KBM-7 (cell line): ENCODE measurements at places on chromosomes 12 and 14.
A peak's percentile ranks its signal among the peaks of the same experiment; 100 is the strongest.

DNA sequence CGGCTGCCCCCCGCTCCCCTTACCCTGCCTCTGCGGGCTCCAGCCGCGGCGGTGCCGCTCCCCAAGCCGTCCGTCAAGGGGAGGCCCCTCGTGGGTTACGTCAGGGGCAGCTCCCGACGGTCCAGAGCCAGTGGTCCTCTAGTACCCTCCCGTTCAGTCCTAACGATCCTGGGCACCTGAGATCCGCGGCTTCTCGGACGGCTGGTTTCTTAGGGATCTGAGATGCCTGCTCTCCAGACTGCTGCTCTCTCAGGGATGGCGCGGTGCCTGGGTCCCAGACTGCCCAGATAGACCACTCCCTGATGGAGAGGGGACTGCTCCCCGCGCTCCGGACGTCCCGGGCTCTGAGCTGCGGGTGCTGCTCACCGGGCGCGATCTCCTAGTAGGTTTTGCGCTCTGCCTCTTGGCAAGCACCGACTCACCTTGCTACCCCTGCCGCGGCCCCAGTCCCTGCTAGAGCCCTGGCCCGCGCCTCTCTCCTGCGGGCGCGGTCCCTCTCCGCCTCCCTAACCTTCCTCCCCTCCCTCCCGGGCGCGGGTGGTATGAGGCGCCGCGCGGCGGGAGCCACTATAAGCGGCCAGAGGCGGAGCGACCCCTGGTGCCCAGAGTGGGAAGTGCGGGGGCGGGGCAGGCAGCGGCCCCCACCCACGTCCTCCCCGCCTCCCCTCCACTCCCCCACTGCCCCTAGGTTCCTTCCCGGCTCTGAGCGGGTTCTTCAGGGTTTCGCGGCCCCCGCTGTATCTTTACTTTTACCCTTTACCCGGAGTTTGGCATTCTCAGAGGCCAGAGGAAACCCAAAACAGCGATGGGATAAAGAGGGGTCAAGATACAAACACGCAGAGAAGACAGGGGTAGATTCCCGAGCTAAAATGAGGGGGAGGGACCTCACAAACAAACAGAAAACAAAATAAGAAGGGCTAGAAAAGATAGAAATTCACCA is at the start of gene C1QL4:
C1QL4 (minus strand) TSS at position 544 of the 940 bp plus-strand sequence. CDS start 711 bp downstream, outside the sequence.
- DNase-seq: peak; percentile 94

GRCh38 chr12:110862329-110862728 is 15.5 kb downstream of the CCDC63 start:
- DNase-seq: no peak

DNA sequence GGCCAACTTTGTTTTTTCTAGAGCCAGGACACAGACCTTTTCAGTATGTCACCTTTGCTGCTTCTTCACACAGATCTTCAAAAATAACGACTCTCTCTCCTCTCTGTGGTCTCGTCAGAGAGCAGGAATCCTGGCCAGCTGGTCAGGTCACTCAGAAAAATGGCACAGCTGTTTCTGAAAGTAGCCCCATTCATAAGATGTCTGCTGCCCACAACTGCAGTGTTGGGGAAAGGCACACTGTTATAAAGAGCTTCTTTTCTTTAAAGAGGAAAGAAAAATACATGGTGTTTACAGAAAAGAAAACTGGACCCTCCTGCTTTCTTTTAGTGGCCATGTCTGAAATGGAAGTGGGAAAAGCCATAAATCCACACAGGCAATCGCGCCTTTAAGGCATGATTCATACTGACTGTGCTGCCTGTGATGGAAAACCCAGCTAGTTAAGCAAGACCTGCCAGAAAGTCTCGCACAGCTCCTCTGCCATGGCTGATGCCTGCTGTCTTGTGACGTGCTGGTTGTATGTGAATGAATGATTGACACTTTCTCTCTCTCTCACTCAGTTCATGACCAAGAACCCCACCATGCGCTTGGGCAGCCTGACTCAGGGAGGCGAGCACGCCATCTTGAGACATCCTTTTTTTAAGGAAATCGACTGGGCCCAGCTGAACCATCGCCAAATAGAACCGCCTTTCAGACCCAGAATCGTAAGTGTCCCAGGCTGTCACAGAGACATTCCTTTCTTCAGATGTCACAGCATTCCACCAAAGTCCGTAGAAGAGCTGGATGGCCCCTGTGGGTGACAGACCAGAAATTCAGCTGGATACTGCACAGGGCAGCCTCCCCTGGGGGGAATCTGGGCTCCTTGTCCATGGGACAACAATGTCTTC is 147.9 kb upstream of the HIF1A start:
- DNase-seq: no peak

- DNase-seq: no peak
These were observed 229.2 kb upstream of the GARIN6 start for GRCh38 chr12:99418379-99418778.

GRCh38 chr12:131559517-131560516 is 151.1 kb upstream of the SFSWAP start:
- DNase-seq: no peak

DNA sequence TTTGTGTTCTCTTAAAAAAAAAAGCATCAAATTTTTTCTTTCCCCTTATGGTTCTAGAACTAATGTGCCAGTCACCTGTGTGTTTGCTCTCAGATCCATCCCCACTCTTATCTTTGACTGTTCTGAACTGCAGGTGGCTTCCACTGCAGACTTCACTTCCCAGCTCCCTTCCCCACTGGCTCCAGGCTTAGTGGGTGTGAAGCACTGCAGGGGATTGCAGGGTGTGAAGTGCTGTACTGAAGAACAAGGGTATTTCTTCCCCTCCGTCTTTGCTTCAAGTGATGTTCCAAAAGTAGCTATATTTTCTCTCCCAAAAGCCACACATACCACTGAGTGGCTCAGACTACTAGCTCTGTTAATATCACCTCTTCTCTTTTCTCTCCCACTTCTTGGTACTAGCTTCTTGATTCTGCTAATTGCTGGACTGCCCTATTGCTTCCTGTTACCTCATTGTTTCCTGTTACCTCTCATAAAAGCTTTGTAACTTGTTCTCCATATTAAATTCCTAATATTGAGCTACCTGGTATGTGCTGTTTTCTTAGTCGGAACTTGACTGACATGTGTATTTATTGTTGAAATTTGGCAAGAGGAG is 115.4 kb upstream of the PRICKLE1 start:
- DNase-seq: peak; percentile 5

GRCh38 chr12:102873077-102873476 is 44.0 kb downstream of the PAH start:
- DNase-seq: no peak

- no peak for DNase-seq
These were observed 16.7 kb upstream of the SYNDIG1L start for GRCh38 chr14:74442757-74443156.

- DNase-seq: no peak
These were observed 1.7 kb downstream of the PRICKLE1 start for GRCh38 chr12:42587601-42588523.

DNA sequence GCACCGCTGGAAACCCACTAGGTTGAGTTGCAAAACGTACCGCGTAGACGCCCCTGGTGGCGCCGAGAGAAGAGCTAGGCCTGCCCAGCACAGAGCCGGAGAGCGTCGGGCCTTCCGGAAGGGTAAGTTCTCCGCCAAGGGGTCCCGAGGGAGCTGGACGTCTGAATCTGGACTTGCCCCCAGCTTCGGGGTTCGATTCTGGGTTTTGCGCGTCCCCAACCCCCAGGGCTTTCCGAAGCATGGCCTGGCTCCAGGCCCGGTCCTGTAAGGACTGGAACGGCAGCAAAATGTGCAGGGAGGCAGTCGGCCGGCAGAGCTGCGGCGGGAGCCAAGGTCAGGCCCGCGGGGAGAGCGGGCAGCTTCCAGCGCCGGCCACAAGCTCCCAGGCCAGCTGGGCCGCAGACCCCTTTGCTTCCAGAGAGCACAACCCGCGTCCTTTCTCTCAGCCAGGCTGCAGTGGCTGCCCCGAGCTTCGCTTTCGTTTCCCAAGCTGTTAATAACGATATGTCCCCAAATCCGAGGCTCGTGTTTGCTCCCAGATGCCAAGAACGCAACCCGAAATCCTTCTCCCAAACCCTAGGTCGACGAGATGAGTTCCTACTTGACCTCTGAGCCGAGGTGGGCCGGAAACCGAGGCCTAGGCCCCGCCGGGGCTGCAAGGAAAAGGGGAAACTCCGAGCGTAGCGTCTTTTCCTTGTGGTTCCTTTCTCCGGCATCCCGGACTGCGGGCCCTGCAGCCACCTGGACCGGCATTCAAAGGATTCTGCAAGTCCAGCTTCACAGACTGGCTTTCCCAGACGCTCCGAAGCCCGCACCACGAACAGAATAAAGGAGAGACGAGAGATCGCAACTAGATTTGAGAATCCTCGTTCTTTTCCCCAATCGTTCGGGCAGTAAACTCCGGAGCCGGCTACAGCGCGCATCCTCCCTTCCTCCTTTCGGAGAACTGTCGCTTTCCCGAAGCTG is 3.2 kb upstream of the TBX5 start:
- DNase-seq: no peak

GRCh38 chr12:65821336-65821735 is 2.9 kb upstream of the HMGA2 start:
- no peak for DNase-seq

- DNase-seq: peak; percentile 75
These were observed 2.2 kb downstream of the DHRS1 start for GRCh38 chr14:24297190-24297964.

DNA sequence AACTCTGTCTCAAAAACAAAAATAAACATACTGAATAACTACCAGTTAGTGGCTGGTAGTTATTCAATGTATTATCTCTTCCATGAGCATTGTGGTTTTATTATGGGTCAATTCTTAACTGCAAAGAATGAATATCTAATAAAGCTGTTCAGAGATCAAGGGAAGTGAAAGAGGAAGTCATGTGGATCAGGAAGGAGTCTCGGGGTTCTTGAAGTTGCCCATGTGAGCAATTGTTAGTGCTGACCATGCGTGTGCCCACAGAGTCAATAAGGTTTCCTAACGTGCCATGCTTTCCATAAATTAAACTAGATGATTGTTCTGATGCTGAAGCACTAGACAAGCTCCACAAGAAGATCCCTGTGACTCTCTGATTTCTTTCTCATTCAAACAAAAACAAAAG is 136.5 kb upstream of the CPSF6 start:
- peak; percentile 54 for DNase-seq

GRCh38 chr14:100086361-100086760 is 21.1 kb downstream of the EVL start:
- no peak for DNase-seq

- no peak for DNase-seq
These were observed 88.8 kb upstream of the DIO3 start for GRCh38 chr14:101472518-101472849.

DNA sequence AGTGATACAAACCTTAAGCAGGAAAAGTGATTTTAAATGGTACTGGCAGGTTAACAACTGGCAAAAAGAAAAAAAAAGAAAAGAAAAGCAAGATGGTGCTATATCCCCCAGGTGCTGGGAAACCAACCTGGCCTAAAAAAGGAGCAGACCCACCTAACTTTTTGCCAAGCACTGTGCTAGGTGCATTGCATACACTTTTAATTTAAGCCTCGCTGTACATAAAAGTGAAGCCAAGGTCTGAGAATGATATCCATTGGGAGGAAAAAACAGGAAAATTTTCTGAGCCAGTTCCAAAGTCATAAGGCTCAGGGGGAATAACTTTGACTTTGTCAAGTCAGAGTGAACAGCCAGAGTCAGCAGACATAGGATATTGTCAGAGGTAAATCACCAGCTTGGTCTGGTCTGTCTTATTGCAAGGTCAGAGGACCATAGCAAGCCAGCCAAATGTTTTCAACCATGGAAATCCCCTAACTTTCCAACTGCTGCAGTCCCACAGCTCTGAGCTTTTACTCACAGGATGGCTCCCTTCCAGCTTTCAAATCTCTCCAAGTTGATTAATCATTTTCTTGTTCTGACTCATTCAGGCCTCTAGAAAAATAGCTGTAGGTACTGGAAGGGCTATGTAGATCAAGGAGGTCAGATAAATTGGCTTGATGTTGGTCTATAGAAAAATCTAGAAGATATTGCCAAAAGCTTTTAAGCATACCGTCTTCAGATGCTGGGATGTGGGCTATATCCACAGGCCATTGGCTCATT is 412.9 kb downstream of the RAD51B start:
- no peak for DNase-seq

DNA sequence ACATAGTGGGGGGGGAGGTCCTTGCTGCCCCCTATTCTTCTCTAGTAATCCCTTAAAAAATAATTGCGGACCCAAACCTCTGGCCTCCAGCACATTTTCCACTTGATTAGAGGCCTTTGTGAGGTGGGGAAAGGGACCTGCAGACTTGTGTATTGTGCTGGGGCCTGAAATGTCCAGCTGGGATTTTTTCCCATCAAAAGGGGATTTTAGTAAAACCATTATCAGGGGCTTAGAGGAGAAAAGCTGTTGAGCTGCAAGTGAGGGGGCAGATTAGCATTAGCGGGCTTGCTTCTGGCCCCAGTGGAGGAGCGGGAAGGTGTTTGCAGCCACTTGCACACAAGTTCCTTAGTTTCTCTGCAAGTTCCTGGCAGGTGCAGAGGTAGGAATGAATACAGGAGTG is 13.9 kb downstream of the FBXL14 start:
- no peak for DNase-seq

GRCh38 chr12:96242597-96242996 is 48.4 kb downstream of the ELK3 start:
- DNase-seq: no peak

GRCh38 chr14:91810699-91811098 is 56.6 kb downstream of the TC2N start:
- no peak for DNase-seq

GRCh38 chr12:129607756-129608155 is 296.1 kb downstream of the TMEM132D start:
- no peak for DNase-seq

DNA sequence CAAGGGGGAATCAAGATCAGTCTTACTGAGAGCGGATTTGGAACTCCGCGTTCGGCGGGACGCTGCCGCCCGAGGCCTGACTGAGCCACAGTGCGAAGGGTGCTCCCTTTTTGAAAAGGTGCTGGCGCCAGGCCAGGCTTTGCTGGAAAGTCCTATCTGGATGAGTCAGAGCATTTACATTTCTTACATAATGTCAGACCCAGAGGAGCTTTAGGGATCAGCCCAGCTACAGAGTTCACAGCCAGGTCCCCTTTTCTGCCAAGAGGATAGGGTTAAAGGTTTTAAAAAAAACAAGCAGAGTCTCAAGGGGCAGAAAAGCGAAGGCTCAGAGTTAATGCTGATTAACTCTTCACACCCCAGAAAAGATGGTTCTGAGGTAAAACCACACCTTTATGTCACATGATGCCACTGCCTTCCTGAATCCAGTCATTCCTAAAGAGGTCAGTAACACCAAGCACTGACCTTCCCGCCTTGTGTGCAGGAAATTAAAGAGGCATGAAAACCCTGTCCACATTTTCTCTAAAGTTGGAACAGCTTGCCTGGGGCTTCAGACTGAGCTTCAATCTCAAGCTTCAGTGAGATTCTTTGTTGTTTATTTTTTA is 11.7 kb upstream of the FBXL14 start:
- no peak for DNase-seq

- no peak for DNase-seq
These were observed 46.6 kb upstream of the VPS33A start for GRCh38 chr12:122312926-122313325.

DNA sequence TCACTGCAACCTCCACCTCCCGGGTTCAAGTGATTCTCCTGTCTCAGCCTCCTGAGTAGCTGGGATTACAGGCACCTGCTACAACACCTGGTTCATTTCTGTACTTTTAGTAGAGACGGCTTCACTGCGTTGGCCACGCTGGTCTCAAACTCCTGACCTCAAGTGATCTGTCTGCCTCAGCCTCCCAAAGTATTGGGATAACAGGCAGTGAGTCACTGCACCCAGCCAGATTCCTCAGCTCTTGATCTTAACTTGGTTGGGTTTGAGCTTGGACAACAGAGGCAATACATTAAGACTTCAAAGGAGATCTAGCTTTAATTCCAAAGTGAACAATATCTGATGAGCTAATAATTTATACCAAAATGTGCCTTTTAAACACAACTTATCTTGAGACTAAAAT is 5.6 kb downstream of the DAZAP2 start:
- DNase-seq: no peak
